ENCODE measurements at places on chromosomes 7 and 10.

DNA sequence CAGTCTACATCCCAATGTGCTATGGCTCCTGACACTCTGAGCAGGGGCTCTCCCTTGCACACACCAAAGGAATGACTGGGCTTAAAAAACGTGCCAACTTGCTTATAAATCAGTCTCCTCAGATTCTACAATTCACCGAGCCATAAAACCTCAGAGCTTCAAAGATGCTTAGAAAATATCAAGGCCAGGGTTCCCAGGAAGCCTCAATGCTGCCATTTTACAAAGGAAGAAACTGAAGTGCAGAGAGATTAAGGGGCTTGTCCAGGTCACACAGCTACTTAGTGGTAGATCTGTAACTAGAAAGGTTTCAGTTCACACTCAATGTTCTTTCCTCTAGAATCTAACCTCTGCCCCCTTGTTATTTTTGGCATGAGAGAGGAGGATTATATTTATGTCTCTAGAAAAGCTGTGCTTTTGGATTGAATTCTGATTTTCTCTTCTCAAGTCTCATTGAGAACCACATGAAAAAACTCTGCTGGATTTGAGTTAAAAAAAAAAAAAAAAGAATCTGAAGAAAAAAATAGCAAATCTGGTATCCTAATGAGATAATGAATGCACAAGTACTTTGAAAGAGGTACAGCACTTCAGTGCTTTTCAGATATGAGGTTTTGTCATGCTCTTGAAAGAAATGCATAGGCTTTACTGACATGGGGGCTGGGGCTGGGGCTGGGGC is 22.3 kb upstream of the TSPAN33 start:
- no peak for DNase-seq

GRCh38 chr7:95824616-95825015 is 52.3 kb downstream of the DYNC1I1 start:
- DNase-seq, result no peak

DNA sequence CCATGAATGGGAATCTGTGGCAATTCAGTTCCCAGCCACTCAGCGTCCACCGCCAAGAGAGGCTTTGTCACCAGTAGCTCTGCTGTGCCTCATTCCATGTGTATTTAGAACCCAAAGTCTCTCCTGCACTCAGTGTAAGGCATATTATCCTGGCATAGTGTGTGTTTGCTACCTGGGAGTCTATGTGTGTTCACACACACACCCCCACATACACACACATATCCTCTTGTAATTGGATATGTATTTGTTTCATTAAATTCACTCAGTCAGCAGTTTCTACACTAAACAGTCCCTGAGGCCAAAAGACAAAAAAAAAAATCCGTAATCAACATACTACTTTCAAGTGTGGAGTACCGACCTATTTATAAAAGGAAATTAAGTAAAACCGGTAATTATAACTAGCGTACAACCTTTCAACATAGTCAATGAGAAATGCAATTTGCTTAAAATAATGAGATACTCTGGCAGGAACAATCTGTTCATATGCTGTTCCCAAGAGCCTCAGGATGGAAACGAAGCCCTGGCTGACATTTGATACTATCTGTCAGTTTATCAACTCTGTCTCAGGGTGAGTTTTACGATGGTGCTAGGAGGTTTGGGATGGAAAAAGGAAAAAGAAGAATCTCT is 425.8 kb upstream of the CELF2 start:
- DNase-seq, result no peak

DNA sequence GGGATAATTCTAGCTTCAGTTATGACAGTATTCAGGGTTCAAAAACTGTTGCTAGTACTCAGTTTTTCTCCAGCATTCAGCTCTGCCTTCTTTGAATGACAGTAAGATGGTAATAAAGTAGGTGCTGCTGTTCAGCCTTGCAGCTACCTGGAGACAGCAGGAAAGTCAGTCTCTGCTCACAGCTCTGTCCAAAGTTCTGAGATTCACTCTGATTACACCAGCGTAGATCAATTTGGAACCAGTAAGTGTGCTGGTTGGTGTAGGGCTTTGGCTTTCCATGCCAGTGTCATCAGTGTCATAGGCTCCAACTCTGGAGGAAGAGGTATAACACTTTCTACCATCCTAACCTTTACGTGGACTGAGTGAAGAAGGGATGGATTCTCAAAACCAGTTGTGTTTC is 26.2 kb downstream of the STK17A start:
- DNase-seq, result no peak

DNA sequence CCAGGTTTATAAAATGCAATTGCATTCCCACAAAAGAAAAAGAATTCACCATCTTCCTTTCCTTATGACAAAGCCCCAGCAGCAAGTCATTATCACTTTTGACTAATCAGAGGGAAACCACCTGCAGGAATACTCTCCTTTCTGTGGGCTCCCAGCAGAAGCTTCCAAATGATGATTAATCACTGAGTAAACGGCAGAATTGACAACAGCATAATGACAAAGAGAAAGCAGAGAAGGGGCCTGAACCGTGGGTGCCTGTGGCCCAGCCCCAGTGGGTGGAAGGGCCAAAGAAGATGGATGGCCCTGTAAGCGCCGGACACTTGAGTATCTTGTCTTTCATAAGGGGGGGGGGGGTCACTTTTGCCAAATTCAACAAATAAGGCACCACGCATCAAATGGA is 152.4 kb upstream of the NRBF2 start:
- no peak for DNase-seq

GRCh38 chr7:5567790-5568189 is 144.2 kb upstream of the TNRC18 start:
- DNase-seq, result no peak

GRCh38 chr10:11272915-11273389 is 255.3 kb downstream of the CELF2 start:
- no peak for DNase-seq

GRCh38 chr10:16646181-16647059 is 124.7 kb upstream of the C1QL3 start:
- DNase-seq, result no peak

DNA sequence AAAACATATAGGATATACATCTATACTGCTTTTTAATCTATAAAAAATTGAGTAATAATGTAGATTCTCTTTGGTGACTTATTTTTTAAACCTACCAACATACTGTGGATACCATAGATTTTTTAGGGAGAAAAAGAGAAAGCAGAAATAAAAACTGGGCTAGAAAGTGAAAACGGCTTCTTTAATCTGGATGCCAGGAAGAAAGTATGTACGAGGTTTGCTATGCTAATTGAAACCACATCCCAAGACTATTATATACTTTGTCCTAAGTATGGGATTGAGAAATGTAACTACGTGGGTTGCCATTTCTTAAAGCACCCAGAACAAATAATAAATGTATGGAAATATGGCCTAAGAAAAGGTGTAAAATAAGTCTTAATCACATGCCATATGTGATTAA is 129.0 kb upstream of the NFE2L3 start:
- DNase-seq, result no peak

DNA sequence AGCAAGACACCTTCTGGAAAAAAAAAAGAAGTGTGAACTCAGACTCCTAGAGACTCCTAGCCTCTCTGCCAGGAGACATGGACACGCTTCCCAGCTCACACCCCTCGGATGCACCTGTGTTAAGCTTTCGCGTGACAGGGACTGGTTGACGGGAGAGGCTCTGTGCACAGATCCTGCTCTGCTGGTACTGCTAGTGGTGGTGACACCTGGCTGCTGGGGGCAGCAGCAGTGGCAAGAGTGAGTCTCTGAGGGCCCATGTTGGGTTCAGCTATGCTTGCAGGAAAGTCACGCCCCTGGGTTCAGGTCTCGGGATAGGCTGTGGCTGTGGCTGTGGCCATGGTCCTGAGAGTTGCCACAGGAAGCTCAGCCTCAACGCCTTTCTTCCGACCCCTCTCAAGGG is 81.1 kb downstream of the XRCC2 start:
- no peak for DNase-seq

GRCh38 chr10:123858907-123859652 is 32.5 kb downstream of the CPXM2 start:
- no peak for DNase-seq

DNA sequence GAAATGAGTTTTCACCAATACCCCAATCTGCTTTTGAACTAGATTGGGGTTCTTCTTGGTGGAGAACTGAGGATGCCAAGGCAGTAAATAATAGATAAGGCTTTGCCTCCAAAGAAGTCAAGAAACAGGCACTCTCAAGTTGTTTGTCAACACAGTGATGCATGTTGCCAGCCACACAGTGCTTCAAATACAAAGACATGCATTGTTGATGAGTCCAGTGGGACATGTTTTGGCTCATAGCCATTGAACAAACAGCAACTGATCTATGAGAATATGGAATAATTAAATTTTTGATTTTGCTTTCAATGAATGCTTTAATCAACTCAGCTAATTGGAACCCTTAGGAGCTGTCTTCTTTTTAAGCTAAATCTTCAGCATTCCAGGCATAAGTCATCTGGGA is 346.4 kb downstream of the THSD7A start:
- DNase-seq, result no peak

- no peak for DNase-seq
Measured at GRCh38 chr7:86844608-86845007, 200.9 kb downstream of the GRM3 start.

DNA sequence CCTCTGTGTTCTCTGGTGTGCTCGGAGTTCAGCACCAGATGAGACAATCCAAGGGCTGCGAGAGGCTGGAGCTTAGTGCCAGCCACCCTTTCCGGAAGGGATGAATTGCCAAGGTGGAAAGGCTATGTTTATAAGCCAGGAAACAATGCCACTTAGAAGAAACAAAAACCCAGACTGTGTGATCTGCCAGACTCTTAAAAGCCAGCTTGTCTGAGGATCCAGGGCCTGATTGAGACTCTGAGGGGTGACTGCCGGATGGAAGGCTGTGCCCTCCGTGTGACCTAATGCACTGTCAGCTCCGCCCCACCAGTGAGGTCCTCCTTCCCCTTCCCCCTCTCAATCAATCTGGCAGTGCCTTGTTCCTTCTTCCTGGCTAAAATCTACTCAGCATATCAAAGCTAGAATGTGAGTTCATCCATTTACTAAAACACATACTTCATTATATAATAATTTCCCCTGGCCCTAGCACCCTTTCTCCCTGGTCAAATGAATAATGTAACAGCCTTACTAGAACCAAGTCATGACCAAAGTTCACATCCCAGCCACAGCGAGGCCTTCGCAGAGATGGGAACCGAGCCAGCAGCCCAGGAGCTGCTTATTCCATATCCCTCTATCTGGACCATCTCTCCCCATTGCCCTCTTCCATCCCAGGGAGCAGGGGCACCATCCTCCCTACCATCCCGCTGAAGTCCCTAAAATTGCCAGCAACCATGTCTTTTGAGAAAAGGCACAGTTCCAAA is 25.5 kb downstream of the FAM107B start:
- DNase-seq, result no peak

DNA sequence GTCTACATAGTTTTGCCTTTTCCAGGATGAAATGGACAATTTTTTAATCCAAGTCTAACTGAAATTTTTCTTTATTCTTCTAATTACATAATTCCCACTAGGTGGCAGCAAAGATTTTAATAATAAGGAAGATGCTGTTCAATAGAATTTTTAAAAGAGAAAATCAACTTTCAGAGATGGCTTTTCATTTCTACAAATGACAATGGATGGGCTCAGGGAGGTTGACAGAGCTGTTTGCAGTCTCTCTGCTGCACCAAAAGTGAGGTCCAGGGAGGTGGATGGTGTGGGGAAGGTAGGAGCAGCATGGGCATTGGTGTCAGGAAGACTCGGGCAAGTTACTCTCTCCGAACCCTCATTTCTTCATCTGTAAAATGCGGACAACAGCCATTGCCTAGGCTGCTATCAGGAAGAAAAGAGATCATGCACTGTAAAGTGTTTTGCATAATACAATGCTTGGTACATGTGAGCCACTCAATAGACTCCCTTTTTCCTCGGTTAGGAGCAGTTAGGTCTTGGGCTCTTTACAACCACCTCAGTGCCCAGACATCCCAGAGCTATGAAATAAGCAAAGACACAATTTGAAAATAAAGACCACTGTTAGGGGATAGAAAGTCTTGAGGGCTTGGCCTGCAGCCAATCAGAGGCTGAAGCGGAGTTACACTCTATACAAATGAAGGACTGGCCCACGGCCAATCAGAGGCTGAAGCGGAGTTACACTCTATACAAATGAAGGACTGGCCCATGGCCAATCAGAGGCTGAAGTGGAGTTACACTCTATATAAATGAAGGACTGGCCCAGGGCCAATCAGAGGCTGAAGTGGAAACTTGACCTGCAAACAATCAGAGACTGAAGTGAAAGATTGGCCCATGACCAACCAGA is 107.1 kb downstream of the ABLIM1 start:
- DNase-seq, result no peak

GRCh38 chr7:106206826-106207541 is 77.8 kb downstream of the NAMPT start:
- DNase-seq, result no peak

DNA sequence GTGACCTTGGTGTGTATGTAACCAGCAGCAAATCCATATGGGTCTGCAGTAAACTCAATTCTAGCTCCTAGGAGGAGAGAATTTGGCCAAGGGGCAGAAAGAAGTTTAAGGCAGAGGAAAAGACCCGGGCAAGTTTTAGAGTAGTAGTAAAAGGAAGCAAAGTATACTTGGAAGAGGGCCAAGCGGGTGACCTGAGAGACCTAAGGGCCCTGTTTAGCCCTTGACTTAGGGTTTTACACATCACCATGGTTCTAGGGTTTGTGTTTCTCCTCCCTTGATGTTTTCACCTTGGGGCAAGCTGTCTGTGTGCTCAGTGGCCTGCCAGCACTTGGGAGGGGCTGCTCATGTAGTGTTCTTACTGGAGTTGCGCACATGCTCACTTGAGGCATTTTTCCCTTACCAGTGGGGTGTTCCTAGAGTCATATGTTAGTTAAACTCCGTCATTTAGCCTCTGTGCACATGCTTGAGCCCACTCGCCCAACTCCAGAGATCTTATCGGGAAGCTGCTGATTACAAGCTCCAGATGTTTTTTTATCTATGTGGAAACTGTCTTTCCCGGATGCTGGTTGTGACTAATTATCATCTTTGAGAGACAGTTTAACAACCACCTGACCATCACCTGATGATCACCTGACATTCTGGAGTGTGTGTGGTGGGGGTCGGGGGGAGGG is 137.6 kb upstream of the PRSS1 start:
- DNase-seq, result no peak

GRCh38 chr7:27095897-27096767 is at the start of gene HOXA1:
TSS of gene HOXA1 (minus strand) at chr7:27096000. CDS start at chr7:27095912, 88 bp downstream.
- peak; percentile 32 for DNase-seq

DNA sequence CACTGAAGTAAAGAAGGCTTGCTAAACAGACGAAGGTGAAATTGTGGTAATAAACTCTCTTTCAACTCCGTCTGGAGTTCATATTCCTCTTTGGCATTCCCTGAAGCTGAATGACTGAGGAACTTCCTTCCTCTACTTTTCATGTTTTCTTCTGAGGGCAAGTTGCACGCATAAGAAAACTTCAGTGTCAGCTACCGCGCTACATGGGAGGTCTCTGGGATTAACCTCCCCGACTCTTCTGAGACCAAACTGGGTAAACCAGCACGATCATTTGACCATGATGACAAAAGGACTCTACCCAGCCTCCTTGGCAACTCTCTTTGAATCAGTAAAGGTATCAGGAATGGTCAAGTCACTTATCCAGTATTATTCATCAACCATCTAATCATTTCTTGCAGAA is 44.7 kb downstream of the RHOBTB1 start:
- DNase-seq, result no peak

- DNase-seq, result no peak
Measured at GRCh38 chr7:151014950-151015349, 9.3 kb downstream of the ATG9B start.

Data from stimulated activated CD4-positive, alpha-beta T cell treated with anti-CD3 and anti-CD28 coated beads, TNF-alpha, amount 100 ng/mL, for 1 hour (primary cell).